ENCODE measurements at places on chromosomes 6 and 20.

DNA sequence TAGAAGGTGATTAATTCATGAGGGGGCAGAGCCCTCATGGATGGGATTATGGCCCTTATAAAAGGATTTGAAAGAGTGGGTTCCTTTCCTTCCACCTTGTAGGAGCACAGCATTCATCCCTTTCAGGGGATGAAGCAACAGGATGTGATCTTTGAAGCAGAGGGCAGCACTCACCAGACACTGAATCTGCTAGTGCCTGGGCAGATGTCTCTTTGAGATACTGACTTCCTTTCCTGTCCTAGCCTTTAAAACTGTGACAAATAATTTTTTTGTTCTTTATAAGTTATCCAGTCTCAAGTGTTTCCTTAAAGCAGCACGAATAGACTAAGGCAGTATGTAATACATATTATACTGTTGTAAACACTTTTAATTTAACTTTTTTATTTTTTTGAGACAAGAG is 538.6 kb upstream of the RNF217 start:
- DNase-seq, result no peak

DNA sequence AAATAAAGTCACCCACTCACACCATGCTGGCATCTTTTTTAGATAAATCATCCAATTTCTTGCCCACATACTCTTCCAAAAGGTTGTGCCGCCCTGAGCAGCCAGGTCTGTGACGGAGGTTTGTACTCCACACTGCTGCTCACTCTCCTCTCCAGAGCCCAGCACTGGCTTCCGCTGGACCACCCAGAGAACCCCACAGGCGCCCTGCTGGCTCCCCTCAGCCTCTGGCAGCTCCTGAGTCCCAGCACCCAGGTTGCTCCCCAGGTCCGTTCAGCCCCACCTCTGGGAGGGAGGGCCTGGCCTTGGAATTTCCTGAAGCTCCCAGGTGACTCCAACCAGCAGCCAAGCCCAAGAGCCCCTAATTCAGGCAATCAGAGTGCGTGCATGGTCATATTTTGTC is 131.7 kb upstream of the CST7 start:
- no peak for DNase-seq

DNA sequence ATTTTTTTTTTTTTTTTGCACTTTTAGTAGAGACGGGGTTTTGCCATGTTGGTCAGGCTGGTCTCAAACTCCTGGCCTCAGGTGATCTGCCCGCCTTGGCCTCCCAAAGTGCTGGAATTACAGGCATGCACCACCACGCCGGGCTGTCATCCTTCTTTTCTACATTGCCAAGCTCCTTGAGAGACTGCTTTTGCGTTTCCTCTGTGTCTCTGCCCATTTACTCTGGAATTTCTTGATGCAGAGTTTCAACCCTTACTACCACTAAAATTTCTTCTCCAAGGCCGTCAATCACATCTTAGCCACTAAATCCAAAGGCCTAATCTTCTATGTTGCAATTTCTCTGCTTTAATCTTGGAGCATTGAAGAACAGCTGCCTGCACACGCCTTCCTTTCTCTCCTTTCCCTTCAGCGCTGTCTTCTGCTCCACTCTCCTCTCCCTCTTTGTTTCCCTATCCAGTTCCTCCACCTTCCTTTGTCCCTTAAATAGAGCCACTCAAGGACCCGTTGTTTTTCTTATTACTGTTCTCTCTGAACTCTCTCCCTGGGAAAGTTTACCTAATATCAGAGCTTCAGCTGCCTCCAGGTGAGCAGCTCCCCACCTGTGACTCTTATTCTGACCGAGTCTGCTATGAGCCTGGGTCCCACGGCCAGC is 98.8 kb downstream of the SLC35B3 start:
- DNase-seq, result no peak

DNA sequence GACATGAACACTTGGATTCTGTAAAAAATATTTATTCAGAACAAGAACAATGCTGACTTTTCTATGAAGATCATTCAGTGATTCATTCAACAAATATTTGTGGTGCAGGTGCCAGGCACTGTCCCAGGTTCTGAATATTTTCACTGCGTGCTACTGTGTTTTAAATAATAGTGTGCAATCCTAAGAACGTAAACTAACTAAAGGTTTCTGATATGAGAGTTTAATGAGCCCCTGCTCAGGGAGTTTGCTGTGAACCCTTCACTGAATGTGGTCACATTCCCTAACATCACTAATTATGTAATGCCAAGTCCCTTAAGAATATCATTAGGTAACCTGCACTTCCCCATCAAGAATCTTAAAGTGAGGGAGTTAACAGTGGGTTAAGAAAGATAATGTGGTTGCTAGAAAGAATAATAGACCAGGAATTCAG is 1.7 kb upstream of the TMEM170B start:
- DNase-seq, result no peak

DNA sequence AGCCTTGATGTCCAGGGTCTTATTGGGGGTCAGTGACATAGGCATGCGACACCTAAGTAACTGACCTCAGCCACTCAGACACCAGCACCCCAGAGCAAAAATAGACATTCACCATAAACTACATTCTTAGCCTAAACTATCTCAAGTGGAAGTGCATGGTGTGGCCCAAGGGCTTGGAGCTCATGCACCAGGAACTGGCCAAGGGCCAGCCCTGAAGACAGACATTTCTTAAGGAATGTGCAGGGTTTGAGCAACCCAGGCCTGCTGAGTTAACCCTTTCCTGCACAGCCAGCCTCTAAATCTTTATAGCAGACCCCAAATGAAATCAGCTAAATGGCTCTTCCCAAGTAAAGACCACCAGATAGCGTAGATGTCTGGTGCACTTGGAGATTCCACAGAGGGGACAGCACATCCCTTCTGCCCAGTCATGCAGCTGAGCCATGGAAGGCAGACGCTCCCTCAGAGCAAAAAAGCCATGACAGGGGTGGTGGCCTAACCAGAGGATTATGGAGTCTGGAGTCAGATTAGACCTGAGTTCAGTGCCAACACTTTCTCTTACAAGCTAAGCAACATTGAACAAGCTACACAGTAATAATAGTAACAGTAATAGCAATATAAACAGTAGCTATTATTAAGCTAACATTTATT is 222.6 kb downstream of the ZMYND8 start:
- DNase-seq, result peak; percentile 8

- DNase-seq, result no peak
These were observed 46.4 kb downstream of the PDYN start for GRCh38 chr20:1947535-1947846.

DNA sequence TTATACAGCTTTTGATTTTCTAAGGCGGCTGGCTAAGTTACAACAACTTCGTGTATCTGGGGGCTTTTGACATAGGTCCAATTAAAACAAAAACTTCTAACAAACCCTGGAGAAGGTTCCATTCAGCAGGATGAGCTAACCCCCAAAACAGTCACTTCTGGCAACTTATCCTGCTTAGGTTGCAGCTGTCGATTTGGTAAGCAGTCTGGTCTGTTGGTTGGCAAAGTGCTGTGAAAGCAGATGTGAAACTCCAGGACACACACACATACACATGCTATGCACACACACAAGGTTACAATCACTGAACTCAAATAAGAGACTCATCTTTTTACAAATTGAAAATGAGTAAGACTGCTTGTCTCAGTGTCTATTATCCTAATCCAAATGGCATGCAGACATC is 119.0 kb upstream of the STMND1 start:
- peak; percentile 38 for DNase-seq

- no peak for DNase-seq
These were observed 230.4 kb downstream of the PLCB1 start for GRCh38 chr20:8362457-8362856.

- peak; percentile 44 for DNase-seq
These were observed 45.5 kb downstream of the ANKS1A start for GRCh38 chr6:34934516-34934915.

DNA sequence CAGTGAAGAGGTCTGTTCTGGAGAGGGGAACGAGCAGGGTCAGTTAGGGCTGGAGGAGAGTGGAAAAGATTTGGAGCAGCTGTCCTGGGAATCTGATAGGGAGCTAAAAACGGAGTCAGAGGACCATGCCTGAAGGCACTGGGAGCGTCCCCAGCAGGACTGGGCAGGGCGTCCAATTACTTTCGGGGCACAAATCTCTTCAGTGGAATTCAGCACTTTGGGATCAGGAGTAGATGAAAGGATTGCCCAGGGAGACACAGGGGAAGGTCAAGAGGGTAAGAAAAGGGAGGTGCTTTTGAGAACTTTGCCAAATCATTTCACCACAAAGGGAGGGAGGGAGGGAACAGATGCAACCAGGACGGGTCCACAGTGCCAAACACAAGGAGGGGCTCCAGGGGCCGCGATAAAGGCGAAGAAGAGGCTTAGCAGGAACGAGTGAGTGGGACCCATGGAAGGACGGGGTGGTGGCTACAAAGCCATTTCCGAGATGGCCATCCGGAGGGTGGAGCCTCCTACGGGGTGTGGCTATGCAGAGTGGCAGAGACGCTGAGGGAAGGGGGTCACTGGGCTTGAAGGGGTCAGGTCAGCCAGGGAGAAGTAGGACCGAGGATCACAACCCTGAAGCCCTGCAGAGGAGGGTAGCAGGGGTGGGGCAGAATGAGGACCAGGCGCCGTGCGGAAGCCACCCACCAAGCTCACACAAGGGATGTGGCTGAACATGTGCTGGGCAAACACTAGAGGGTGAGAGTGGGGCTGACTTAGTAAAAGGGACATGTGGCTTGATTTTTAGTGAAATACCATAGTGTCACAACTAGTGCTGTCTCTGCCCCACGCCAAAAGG is 180.0 kb upstream of the RREB1 start:
- DNase-seq, result peak; percentile 78

GRCh38 chr20:10447028-10447427 is 11.9 kb downstream of the SLX4IP start:
- peak; percentile 11 for DNase-seq

DNA sequence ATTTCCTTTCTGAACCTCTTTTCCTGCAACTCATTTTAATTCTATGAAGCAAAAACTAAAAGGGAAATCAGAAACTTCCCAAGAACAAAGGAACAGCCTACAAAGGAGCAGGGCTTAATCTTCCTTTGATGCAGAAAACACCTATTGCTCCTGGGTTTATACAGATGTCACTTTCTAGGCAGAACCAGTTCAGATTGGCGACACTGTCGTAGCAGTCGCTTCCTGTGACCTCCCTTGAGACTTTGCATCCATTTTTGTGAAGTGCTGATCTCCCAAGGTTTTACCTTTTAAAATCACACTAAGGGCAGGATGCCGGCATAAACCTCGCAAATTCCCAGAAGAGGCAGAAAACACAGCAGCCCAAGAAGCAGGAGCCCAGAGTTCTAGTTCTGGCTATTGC is 40.1 kb downstream of the JAG1 start:
- DNase-seq, result no peak

- no peak for DNase-seq
These were observed 318.5 kb downstream of the QKI start for GRCh38 chr6:163733061-163733460.

- no peak for DNase-seq
These were observed 61.1 kb upstream of the GATA5 start for GRCh38 chr20:62536871-62537401.

- DNase-seq, result no peak
These were observed 287.0 kb upstream of the MARCKS start for GRCh38 chr6:113570161-113570560.

- DNase-seq, result no peak
These were observed 4.0 kb upstream of the DSN1 start for GRCh38 chr20:36777576-36777975.

DNA sequence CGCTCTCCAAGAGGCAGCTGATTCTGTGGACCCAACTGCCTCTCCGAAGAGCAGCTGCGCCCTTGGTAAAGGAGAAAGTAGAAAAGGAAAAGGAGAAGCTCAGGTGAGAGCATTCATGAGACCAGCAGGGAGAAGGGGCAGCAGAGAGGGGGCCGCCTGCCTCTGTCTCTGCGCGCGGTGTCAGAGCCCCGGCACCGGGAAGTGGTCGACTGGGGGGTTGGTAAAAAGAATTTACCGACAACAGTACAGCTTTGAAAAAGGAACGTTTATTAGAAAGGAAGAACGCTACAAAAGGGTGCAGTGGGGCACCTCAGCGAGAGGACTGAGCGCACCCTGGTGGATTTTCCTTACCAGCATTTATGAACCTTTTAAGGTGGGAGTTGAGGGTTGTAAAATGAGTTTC is 61.9 kb downstream of the GPR6 start:
- DNase-seq, result peak; percentile 32

All from suppressor macrophage (primary cell).